ENCODE measurements at places on chromosomes 2 and 18.

DNA sequence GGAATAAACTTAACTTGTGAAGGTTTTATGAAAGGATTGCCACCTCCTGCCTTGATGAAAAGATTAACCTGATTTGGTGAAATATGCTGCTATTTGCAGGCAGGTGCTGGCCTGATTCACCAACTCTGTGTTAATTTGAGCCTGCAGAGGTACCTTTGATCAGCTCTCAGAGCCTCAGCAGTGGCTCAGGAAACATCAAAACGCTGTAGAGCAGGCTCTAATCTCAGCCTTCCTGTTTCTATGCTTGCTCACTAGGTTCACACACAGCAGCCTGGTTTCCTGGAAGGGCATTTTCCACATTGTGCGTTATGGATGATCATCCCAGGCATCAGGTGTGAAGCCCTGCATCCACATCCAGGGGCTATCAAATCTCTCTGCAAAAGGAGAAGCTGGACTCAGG, 16.9 kb downstream of the TGIF1 start:
- DNase-seq: no peak

DNA sequence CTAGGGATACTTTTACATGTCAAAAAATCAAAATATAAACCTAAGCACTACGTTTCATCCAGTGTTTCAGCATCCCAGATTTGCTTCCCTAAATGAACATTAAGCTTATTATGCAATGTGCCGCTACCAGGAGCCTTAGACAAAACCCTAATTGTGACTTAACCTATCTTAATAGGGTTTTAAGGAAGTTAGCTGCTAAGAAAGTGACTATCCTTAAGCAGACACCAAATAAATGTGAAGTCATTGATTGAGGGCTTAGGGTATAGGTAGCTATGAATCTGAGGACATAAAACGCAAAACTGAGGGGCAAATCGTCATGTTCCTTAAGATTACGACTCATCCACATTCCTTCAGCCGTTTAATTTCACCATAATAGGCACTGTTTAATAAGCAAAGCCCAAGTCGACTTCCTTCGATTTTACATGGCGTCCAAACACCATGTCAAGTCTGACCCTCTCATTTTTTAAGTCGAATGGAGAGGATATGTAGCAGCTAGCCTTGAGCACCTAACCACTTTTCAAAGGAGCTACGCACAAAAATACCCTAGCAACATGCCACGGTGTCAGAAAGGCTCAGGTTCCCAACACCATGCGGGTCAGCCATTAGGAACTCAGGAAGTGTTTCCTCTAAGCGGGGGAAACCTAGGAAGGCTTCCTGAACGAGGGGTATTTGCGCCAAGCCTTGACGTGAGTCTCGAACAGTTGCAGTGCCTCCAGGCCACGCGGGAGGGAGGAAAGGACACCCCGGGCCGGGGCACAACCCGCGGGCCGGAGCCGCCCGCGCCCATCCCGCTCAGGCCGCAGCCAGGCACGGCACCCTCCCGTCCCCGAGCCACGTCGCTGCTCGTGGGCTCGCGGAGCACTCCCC, 1.0 kb downstream of the HDLBP start:
- DNase-seq: no peak

GRCh38 chr2:211793690-211794089, 744.9 kb downstream of the ERBB4 start:
- no peak for DNase-seq

- DNase-seq: no peak
Observed at GRCh38 chr2:69890881-69891280, 2.9 kb upstream of the SNRNP27 start.

Measured in stimulated activated CD8-positive, alpha-beta memory T cell treated with anti-CD3 and anti-CD28 coated beads, Interleukin-15, amount 100 ng/mL, for 24 hours (primary cell).